ENCODE measurements at places on chromosomes 12 and 14.

- DNase-seq, result no peak
Observed at GRCh38 chr14:82328442-82328841, 794.8 kb upstream of the SEL1L start.

DNA sequence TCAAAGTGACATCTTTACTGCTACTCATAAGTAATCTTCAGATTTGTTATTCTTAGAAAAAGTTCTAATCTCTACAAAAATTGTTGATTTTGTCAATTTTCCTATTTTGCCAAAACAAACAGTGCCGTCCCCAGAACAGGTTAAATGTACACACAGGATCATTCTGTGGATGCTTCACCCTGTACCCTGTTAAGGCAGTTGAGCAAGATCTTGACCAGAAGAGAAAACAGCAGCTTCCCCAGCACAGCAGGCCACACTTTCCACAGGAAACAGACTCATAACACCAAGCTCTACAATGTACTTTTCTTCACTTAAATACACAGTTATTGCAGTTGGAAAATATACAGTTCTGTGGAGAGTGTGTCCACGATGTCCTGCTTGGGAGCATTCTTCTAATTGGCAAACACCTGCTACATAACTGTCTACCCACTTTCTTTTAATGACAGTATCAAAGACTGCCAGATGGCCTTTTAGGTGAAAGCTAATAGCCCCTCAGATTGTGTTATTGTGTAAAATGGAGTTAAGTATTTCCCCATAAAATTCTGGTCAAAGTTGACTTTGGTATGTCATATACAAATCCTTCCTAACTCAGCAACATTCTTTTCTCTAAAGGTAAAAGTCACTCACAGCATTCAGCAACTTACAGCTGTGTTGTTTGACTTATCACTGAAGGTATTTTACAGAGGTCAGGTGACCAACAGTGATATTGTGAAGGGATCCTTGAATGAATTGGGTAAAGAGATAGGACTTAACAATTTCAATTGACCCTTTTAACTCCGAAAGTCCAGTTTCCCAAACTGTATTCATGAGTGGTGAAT, 77.0 kb downstream of the SEC23A start:
- DNase-seq, result peak; percentile 21

- DNase-seq, result no peak
Observed at GRCh38 chr12:83574142-83574541, 887.4 kb downstream of the TMTC2 start.

GRCh38 chr12:89062996-89063395, 289.3 kb downstream of the DUSP6 start:
- no peak for DNase-seq

DNA sequence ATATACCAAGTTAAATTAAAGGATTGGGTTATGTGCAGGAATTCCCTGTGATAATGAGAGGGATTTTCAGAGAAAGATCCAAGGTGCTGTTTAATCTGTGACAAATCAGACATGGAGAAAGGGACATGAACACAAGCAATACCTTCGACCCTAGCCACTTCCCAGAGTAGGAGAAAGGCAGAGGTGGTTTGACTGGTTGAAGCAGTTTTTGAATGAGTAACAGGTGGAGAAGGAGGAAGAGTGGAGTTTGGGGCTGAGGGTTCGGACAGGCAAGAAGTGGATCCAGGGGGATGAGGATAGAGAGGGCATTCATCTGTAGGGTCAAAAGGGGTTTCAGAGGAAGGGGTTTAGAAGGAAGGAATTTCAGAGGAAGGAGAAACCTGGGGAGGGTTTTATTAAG, 27.4 kb upstream of the A2M start:
- no peak for DNase-seq

DNA sequence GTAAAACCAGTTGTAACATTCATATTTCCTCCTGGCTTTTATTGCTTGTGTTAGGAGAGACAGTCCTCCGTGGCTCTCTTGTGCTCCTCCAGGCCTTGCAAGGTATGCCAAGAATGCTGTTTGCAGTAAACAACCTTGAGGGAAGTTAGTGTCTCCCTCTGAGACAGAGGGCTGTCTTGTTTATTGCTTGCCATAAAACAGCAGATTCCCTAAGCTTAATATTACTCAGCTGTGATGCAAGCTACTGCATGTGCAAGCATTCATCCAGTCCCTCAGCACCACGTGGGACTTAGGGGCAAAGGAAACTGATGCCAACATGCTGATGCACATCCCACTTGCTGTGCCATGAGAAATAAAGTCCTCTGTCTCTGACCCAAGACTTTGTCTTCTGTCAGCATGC, 6.6 kb downstream of the POMT2 start:
- DNase-seq, result peak; percentile 89

GRCh38 chr14:95261616-95262510, 57.8 kb downstream of the CLMN start:
- no peak for DNase-seq

DNA sequence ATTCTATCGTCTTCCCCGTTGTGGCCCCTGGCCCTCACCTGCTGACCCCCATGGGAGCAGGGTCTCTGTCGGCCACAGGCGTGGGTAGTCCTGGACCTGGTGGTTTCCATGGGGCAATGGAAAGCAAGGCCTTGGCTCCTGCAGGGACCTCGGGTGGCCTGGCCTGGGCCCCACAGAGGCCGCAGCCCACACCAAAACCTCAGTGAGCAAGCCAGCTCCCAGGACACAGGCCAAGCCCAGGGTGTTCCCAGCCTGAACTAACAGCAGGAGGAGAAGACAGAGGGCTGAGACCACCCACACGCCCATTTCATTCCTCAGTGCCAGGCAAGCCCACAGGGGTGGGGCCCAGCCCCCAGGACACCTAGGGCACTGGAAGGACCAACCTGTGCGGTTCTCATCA, 16.9 kb downstream of the ABCB9 start:
- DNase-seq, result no peak

GRCh38 chr12:109582636-109583035, 9.0 kb downstream of the MVK start:
- DNase-seq, result no peak

DNA sequence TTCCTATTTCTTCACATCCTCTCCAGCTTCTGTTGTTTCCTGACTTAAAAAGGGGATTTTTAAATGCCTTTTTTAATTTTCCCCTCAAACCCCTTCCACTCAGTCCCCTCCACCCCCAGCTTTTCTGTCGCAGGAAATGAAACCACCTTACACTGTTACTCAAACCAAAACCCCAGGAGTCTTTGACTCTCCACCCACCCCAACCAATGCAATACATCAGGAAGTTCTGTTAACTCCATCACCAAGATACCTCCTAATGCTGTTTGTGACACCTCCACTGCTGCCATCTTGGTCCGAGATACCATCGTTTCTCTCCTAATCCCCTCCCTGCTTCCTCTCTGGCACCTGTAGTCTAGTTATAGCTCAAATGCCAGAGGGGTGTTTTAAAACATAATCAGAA, 25.4 kb upstream of the CPM start:
- DNase-seq, result no peak

GRCh38 chr12:75184516-75184915, 25.1 kb downstream of the KCNC2 start:
- DNase-seq, result no peak

DNA sequence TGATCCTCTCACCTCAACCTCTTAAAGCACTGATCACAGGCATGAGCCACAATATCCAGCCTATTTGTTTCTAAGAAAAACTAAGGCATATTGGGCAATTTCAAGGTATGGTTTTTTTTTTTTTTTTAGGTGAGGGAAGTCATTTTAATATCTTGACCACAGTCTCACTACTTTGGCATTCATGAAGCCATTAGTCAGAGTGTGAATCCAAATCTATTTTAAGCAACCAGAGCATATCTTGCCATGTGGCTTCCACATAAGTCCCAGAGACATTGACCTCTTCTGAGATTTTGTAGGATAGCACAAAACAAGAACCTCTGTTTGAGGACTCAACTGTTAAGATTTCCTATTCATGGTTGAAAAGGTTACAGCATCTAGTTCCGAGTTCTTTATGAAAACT, 130.3 kb upstream of the RBM19 start:
- no peak for DNase-seq

DNA sequence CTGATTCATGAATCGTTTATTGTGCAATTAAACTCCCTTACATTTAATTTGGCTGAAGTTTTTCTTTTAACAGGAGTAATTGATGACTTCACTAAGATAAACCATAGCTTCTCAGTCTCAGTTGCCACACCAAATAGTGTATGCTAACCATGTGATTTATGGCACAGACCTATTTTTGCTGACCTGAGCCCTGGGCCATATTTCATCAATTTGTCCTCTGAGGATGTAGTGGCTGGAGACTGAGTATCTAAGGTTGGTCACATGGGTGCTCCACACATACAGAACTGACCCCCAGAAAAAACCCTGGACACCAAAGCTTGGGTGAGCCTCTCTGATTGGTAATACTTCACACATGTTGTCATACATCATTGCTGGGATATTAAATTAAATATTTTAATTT, 255.1 kb downstream of the NEDD1 start:
- DNase-seq, result no peak

- no peak for DNase-seq
Observed at GRCh38 chr12:54189198-54189539, 384 bp upstream of the SMUG1 start.

GRCh38 chr14:65187421-65188049, 85.2 kb upstream of the MAX start:
- no peak for DNase-seq

- no peak for DNase-seq
Observed at GRCh38 chr12:102990419-102990818, 32.9 kb downstream of the ASCL1 start.

DNA sequence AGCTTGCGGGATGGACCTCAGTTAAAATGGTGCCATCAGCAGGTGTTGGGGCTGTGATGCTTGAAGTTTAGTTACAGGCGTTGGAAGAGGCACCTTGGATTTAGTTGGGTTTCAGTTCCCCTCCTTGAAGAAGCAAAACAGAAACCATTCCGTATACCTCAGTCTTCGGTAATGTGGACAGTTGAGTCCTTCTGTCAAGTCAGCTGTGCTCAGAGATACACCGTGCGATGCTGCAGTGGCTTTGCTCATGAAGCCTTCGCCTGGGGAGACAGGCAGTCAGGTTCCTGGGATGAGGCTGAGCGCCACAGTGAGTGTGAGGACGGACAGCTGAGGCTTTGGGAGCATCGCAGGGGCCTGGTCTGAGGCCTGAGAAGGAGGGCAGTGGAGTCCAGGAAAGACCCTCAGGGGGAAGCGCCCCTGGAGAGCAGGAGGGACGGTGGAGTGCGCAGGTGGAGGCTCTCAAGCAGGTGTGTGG, 7.4 kb downstream of the RAN start:
- DNase-seq, result no peak

DNA sequence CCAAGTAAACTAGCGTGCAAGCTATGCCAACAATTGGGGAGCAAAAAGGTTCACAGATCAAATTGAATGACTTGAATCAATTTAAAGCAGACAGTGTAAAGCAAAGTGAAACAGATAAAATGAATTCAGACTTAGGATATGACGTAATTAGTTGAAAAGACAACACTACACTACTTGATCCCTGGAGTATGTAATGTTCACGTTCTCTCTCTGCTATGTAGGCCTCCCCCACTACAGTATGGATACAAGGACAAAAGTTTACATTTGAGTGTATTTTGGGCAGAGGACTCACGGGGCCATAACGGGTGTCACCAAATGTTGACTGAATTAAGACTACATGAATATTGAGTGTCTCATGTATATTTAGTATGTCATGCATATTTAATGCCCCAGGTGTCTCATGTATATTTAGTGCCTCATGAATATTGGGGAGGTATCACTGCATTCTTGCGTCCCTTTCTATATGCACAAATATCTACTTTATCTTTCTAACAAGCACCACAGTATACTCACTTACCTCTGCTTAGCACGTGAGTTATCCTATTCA, 44.5 kb downstream of the RERGL start:
- no peak for DNase-seq

DNA sequence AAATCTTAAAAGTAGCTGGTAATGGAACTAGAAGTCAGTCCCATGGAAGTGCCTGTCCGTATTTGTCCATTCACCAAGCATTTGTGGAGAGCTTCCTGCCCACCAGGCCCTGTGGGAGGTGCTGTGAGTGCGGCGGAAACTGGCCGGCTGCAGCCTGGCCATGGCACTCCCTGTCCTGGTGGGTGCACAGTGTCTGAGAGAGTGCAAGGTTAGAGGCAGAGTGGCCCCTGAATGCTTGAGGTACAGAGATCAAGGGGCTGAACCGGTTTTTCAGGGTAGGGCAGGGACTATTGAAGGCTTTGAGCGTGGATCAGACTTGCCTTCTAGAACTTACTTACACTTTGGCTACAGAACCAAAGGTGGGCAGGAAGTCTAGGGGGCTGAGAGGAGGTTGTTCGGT, 92.9 kb downstream of the ESR2 start:
- DNase-seq, result no peak

DNA sequence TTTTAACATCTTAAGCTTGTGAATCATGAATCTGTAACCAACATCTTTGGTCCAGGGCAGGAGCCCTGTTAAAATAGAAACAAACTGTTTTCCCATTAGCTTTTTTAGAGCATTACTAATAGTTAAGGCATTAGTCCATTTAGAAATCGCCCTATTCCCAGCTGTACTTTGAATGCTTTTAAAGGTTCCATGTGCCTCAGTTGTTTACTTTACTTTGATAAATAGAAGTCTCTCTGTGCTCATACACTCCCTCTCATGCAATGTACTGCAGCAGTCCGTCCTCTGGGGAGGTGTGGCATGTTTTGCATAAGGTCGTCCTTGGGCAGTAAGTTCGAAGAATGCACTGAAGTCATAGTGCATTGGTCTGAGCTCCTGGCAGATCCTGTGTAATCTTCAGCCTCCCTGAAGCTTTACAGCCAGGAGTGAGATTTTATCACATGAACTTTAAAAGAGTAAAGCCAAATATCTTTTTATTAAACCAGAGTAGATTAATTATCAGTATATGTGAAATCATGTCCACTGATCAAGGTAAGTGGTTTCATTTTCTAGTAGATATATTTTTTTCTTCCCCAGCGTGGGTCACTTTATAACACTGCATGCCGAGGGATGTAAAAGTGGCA, 134.7 kb downstream of the FGD4 start:
- peak; percentile 99 for DNase-seq

DNA sequence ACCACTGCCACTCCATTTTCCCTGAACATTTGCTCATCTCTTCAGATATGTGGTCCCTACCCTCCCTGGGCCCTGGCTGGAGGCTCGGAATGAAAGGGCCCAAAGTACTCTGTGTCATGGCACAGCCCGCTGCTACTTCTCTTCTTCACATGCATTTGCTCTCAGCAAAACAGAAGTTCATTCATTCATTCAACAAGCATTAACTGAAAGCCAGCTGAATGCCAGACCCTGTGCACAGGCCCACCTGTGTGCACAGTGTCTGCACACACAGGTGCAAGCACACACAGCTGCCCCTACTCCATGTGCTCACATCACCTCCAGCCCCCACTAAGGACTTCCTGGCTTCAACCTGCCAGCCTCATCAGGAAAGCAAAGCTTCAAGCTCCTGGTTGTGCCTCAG, 7.8 kb downstream of the WNT1 start:
- DNase-seq, result no peak

GRCh38 chr14:65359503-65359902, 53.0 kb upstream of the FUT8 start:
- peak; percentile 13 for DNase-seq

- peak; percentile 93 for DNase-seq
Observed at GRCh38 chr12:116222358-116222757, 55.1 kb downstream of the MED13L start.

- no peak for DNase-seq
Observed at GRCh38 chr12:114123108-114123507, 157.0 kb upstream of the RBM19 start.

GRCh38 chr14:97066068-97066899, 269.1 kb downstream of the VRK1 start:
- no peak for DNase-seq
